Effector CD8-positive, alpha-beta T cell (primary cell): ENCODE measurements at places on chromosomes 1 and 21.
A peak's percentile ranks its signal among the peaks of the same experiment; 100 is the strongest.

GRCh38 chr1:29389533-29390041 is 153.3 kb downstream of the PTPRU start:
- DNase-seq = no peak

DNA sequence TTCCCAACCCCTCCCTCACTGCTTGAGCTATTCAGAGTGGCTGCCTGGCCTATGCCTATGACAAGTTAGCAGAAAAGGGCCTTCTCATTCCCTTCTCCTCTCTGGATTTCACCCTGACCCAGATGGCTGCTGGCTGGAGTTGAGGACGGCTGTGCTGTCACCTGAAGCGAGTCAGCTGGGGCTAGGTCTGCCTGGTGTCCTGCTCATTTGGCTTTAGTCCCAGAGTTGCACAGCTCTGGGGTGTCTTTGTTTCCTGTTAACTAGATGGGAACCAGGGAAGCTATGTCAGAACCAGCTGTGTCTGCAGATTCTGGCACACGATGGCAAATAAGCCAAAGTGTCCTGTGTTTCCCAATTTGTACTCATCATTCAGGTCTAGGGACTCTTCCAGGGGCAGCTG is 52.9 kb downstream of the CNIH3 start:
- no peak for DNase-seq

DNA sequence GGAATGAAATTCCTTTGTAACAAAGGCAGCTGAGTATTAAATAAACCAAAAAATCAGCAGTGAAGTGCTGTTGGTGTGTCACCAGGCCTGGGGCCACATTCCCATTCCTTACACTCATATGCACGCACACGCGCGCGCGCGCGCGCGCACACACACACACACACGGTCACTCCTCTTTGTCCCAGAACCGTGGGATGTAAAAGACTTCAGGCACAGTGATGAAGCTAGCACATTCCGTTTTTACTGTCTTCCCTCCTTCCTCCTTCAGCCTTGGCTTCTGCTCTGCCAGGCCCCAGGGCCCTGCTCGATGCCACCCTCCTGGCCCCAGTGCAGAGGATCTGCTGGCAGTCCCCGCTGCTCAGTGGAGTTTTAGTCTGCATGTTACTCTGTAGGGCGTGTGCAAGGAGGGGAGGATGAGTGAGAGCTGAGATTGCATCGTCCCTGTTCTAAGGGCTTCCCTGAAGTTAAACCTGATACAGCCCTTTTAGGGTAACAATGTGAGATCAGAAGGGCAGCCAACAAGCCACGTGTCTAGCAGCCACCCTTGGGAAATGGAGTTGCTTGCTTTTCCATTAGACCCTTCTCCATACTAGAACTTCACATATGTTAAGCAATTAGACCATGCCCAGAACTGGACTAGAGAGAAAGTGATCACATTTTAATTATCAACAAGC is 71.7 kb upstream of the WDR26 start:
- no peak for DNase-seq

GRCh38 chr1:41108696-41109275 is 87.3 kb upstream of the SLFNL1 start:
- no peak for DNase-seq

DNA sequence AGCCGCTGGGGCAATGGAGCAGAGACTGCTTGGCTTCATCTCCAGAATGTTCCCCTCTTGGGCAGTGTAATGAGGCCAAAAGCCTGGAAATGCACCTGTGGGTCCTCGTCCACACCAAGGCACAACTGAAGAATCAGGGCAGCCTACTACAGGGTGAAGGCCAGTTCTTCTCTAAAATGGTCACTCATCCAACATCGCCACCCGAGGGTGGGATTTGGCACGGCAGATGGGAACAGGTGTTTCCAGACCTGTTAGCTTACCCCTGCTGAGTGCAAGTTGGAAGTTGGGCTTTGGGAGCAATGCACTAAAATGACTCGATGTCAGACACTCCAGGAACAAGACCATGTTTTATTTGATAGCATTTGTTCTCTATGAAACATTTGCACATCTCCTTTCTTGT is 543.7 kb downstream of the NPHP4 start:
- DNase-seq = no peak

DNA sequence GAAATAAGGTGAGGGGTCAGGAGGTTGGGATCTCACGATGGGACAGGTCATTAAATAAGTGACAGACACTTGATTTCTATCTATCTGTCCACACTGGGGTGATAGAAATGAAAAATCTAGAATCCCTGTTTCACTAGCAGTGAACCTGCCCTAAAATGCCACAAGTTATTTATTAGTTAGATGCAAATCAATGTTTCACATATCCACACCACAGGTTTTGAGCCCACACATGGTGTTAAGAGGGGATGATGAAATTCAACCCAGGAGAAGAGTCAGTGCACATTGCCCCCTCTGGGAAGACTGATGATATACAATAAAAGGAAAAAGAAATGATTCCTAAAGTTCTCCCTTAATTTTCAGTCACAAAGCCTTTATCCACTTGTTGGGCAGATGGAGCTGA is 10.1 kb upstream of the NTPCR start:
- DNase-seq = no peak

GRCh38 chr1:33364565-33364918 is 43.6 kb upstream of the A3GALT2 start:
- DNase-seq = no peak

- no peak for DNase-seq
Measured at GRCh38 chr1:84862810-84863251, 30.2 kb downstream of the LPAR3 start.

GRCh38 chr1:87061742-87062156 is 147.3 kb downstream of the HS2ST1 start:
- no peak for DNase-seq

- no peak for DNase-seq
Measured at GRCh38 chr1:171899838-171900237, 58.5 kb downstream of the DNM3 start.

GRCh38 chr1:234725177-234726132 is 115.5 kb upstream of the IRF2BP2 start:
- peak; percentile 21 for DNase-seq

DNA sequence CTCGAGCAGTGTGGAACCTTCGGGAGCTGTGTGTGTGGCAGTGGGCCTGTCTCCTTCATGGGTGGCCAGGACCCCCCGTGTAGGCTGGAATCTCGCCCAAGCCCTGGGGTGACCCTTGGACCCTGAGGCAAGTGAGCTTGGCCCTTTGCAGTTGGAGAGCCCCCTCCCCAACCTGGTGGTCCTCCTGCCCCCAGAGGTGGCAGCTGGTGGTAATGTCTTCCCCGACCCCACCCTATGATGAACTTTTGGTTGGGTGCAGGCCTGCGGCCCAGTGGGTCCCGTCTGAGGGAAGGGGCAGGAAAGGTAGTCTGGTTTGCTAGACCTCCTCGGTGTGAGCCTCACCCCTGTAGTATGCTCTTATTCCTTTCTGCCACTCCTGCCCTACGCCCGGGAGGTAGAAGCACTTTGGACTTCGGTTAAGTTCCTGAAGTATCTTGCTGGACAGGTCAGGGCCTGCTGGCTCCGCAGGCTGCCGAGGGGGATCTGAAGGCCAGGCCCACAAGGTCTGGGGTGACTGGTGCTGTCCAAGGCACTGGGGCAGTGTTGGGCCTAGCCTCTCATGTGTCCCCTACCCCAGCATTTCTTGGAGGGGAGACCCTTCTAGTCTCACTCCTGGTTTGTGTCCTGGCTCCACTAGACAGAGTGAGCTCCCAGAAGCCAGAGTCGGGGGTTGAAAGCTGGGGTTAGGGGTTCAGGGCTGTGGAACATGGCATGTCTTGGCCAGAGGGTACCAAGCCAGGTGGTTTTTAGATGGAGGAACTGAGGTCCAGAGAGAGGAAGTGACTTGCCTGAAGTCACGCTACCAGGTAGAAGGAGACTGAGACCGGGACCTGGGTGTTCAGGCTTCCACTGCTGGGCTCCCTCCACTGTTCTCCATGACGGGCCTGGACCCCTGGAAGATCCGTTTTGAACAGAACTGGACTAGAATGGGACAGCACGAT is 1.8 kb downstream of the ZNF362 start:
- no peak for DNase-seq

DNA sequence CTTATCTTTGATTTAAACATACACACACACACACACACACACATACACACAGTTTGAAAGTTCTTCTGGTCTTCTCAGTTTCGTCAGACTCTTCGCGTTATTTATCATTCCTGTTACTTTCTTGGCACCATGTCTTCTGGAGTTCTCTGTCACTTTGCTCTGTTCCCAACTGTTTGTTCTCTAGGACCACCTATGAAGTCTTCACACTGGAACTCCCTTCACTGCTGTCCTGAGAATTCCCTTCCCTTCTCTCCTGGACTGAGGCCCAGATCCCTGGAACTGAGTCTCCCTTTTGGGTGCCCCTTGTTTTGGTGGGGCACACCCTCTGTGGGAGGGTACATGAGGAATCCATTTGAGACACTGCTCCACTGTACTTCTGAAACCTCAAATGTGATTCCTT is 30.5 kb downstream of the ALG14 start:
- no peak for DNase-seq

DNA sequence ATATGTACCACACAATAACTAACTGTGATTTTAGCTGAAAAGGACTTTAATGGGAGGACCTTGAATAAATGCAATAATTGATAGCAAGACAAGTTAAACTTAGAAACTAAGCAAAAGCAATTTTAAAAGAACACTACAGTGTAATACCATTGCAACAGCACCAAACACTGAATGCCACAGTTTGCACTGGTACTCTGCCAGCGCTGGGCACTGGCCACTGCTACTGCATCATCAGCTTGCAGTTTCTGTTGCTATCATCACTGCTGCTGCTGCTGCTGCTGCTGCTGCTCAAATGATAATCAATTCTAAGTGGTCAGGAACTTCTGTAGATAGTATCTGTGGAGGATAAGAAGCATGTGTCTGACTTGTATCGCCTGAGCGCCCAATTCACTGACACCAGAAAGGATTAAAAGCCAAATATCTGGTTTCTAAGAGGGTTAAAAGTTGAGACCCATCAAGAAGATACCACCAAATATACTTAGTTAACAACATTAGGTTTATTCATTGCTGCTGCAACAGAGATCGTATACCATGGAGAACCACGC is 306.9 kb downstream of the LRRC40 start:
- no peak for DNase-seq

DNA sequence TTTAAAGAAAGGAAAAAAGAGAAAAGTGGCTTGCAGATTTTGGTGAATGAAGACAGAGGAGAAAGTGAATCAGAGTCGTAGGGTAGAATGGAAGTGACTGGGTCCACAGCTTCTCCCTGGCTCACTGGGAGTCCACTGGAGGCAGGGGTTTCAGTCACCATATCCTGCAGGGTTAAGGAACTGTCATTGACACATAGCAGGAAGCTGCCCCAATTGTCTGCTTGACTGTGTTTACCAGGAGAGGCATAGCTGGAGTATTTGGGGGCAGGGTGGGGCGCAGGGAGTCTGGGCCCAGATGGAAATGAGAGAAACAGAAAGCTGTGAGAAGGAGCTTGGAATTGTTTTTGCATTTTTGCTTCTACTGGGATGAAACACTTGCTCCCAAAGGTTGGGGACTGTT is 228.8 kb upstream of the CSF3R start:
- DNase-seq = no peak

DNA sequence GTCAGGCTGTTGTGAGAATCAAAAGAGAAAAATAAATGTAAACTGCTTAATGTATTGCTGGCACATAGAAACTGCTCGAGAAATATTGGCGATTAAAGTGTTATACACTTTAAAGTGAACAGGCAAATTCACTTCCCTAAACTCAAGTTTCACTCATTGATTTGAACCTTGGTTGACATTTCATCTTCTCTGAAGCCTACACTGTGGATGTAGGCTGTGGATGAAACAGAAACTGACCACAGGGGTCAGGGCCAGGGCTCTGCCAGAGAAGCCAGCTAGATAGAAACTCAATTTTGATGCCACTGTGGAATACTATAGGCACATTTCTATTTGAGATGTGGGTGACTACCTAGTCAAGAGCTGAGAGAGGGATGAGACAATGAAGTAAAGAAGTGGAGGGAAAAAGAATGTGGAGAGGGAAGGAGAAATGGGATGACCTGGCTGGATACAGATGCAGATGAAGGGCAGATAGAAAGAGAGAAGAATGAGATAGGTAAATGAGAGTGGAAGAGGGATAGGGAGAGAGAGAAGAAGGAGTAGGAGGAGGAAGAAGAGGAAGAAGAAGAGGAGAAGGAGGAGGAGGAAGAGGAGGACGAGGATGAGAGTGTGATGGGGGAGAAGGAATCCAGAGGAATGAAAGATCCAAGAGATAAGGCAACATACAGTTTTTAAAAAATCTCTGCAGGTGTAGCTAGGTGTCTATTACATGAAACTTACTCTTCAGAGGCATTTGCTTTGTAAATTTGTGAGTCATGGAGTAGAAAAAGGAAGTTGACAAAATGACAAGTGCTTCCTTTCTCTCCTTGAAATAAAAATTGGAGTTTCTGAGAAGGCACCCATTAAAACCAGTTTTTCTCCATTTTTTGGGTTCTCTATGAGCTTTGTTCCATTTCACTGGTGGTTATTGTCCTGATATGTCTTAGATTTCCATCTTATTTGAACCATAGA is 17.4 kb upstream of the CD1D start:
- DNase-seq = no peak

GRCh38 chr1:224183591-224184312 is 712 bp downstream of the DEGS1 start:
- peak; percentile 39 for DNase-seq

GRCh38 chr1:238648751-238649150 is 737.6 kb upstream of the CHRM3 start:
- no peak for DNase-seq

DNA sequence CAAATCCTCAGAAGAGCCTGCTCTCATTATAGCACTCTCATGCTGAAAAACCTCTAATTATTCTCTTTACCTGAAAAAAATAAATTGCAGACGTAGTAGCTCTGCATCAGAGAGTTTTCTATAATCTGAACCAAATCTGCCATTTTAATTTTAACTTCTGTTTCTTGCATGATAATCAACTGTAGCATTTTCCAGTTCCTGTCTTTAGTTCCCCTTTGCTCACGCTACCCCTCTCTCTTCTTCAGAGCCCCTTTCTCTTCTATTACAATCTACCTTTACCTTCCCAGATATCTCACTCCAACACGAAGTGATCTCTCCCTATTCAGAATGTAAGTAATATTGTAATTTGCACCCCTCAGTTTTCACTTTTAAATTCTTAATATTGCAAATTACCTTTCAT is 31.4 kb downstream of the FMO1 start:
- no peak for DNase-seq

DNA sequence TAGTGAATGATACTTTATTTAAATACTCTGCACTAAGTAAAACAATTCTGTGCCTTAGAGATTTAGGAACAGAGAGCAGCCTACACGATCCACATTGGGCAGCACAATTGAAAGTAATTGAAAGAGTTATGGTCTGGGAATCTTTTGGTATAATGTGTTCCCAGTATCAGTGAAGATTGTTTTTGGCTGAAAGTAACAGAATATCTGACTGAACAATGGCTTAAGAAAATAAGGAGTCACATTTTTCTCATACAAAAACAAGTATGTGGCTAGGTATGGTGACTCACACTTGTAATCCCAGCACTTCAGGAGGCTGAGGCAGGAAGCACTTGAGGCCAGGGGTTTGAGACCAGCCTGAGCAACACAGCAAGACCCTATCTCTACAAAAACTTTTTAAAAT is 306.2 kb downstream of the NFIA start:
- no peak for DNase-seq

GRCh38 chr1:233180641-233181364 is 114.7 kb downstream of the PCNX2 start:
- DNase-seq = no peak
